Activated naive CD4-positive, alpha-beta T cell treated with anti-CD3 and anti-CD28 coated beads, Interleukin-2, amount 50 U/mL, for 72 hours (primary cell): ENCODE measurements at places on chromosomes 12 and 14.

DNA sequence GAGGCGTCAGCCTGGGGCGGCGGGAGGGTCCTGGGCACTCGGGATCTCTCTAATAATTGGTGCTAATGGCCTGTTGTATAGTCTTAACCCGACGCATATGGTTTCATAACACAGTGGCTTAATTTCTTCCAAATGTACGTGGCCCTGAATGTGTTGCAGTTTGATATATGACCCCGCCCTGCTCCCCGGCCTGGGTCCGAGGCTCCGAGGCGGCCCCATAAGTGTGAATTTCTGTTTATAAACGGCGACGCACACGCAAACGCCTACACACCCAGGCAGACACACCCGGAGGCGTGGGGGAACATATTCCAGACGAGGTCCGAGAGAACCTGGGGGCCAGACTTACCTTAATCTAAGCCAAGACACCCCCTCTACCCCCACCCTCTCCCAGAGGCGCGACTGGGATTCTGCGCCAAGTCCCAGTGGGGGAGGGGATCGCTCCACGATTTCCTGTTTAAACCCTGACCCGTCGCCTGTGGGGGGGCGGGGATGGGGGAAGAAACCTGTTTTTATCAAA lies 9.7 kb upstream of the HOXC6 start:
- DNase-seq = no peak

DNA sequence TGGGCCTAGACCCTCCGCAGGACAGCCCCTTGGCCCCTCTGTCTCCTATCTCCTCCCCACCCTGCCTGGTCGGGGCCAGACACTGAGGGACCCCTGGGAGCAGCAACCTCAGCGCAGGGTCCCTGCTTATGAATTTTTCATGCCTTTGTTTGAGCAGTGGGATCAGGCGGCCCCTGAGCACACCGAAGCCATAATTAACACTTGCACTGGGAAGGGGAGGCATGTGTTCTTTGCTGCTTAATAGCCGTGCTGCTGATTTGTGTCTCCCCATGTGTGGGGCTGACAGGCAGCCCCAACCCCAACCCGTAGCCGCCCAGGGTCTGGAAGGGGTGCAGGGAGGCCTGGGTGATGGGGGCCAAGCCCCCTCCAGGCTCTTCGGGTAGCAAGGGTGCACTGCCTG lies 52.7 kb downstream of the FBRSL1 start:
- no peak for DNase-seq

- no peak for DNase-seq
Observed at GRCh38 chr12:30794020-30794419, 39.3 kb upstream of the CAPRIN2 start.

GRCh38 chr14:50835280-50835679 lies 4.3 kb upstream of the NIN start:
- no peak for DNase-seq

DNA sequence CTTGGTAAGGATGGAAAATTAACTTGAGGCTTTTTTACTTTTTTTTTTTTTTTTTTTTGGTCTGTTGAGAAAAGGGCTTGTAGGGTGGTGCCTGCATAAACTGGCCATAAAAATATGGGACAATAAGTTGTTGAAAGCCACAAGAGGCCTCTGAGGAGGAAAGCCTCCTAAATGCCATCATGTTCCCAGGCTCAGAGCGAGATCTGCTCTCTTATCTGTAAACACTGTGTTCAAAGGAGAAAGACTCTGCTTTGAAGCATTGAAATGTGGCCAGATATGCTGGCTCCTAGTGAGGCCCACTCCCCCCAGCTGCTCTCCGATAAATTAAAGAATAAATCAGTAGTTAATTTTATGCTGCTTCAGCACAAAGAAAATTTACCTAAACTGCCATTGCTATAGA lies 504.9 kb downstream of the DIO2 start:
- no peak for DNase-seq

DNA sequence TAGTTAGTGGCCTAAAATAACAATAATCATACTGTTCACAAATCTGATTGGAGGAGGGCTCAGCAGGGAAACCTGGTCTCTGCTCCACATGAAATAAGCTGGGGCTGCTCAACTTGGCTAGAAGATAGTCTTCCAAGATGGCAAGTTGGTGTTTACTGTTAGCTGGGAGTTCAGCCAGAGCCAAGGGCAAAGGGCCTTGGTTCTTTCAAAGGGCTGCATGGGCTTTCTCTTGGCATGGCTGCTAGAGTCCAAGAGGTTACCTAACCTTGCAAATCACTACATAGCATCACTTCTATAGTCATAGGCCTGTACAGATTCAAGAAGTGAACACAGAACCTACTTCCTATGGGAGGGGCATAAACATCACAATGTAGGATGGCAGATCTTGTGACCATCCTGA lies 7.1 kb downstream of the EXOC5 start:
- DNase-seq = no peak

DNA sequence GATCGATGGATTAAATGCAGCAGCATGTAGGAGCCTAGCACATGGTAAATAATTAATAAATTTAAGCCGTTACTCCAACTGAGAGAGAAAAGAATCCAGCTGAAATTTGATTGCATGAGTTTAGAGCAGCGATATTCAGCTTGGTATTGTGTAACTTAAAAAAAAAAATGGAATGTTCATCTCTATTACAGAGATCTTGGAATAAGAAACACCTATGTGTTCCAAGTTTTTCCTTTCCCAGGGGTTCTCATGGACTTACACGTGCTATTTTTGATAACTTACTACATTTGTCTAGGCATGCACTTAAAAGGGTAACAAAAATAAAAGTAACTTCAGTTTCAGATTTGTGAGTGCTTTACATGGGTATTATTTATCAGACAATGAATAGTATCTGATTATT lies 122.8 kb downstream of the RASSF9 start:
- no peak for DNase-seq

GRCh38 chr14:96830946-96831345 lies 33.8 kb downstream of the VRK1 start:
- no peak for DNase-seq

DNA sequence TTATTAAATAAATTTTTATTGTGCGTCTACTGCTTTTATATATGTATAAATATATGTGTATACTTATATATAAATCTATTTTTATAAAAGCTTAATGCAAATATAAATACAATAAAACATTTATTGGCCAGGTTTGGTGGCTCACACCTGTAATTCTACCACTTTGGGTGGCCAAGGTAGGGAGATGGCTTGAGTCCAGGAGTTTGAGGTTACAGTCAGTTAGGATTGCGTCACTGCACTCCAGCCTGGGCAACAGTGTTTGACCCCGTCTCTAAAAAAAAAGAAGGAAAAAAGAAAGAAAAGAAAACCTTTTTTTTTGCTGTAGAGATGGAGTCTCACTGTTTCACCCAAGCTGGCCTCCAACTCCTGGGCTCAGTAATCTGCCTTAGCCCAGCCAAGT lies 20.9 kb downstream of the ACTR6 start:
- DNase-seq = no peak

- DNase-seq = no peak
Observed at GRCh38 chr12:53579545-53579955, 46.6 kb downstream of the ATF7 start.

- no peak for DNase-seq
Observed at GRCh38 chr12:55515696-55516095, 23.5 kb downstream of the OR6C68 start.

- peak; percentile 48 for DNase-seq
Observed at GRCh38 chr14:21894003-21894897, 220.6 kb upstream of the OR4E1 start.

DNA sequence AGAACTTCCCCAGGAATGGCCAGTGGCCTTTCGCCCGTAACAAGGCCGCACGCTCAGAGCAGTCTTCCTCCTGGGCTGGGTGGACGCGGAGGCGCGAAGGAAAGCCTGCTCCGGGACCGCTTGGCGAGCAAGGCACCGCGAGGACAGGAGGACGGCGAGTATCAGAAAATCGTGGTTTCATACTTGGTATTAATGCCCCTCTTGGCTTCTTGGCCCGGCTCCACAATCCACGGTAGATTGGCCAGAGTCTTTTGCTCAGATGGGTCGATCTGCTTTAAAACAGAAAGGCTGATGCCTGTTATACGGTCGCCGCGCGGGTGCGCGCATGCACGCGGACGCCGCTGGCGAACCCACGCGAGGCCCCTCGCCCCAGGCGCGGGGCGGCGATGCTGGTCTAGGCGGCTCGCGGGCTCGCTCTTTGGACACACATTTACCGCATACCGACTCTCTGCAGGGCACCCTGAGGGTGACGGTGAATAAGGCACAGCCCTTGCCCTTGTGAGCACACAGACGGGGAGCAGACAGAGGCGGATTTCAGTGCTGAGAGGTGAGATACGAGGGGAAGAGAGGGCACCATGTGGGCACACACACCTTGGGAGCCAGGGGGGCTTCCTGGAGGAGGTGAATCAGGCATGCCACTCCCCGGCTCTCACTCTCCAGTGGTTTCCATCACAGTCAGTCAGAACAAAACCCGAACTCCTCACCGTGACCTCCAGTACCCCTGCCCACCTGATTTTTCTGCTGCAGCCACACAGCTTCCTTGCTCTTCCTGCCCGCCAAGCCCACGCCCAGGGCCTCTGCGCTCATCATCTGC lies 100.7 kb downstream of the APAF1 start:
- DNase-seq = peak; percentile 26

DNA sequence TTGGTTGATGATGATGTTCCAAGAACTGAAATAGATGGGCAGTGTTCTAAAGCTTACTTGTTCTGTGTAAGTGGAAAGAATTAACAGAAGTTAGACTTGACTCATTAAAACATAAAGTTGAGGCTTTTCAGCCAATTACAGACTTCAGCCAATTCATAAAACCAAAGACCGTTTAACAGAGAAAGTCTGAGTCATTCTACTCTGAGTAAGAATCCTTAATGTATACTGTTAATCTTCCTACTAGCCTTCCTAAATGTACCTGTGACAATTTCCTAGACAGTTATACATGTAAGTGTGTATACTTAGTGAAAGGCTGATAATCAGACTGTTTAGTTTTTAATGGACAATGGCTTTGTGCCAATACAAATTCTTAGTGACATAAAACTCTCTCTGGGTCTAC lies 681.0 kb downstream of the RPL10L start:
- no peak for DNase-seq

DNA sequence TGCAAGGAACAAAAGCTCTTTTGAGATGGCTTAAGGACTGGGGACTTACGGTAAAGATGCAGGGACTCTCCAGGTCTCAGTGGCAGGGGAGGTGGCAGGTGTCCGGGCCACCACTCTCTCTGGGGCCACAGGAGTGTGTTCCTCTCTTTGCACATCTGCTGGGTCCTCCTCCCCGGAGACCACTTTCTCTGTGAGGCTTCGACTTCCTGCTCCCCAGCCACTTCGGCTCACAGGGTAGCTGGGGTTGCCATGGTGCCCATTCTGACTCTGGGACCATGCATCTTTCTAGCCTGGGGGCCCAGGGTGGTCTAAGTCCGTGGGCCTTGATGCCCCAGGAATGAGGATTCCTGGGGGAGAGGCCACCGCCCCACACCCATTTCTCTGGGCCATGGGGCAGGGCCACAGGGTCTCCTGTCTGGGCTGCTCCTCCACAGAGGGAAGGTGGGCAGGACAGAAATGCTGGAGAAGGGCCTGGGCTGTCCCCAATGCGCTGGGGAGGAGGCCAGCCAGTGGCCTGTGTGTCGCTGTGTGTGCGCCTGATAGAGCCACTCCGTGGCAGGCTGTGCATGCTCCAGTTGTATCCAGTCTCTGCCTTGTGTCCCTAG lies 38.5 kb downstream of the CCDC92 start:
- peak; percentile 9 for DNase-seq

DNA sequence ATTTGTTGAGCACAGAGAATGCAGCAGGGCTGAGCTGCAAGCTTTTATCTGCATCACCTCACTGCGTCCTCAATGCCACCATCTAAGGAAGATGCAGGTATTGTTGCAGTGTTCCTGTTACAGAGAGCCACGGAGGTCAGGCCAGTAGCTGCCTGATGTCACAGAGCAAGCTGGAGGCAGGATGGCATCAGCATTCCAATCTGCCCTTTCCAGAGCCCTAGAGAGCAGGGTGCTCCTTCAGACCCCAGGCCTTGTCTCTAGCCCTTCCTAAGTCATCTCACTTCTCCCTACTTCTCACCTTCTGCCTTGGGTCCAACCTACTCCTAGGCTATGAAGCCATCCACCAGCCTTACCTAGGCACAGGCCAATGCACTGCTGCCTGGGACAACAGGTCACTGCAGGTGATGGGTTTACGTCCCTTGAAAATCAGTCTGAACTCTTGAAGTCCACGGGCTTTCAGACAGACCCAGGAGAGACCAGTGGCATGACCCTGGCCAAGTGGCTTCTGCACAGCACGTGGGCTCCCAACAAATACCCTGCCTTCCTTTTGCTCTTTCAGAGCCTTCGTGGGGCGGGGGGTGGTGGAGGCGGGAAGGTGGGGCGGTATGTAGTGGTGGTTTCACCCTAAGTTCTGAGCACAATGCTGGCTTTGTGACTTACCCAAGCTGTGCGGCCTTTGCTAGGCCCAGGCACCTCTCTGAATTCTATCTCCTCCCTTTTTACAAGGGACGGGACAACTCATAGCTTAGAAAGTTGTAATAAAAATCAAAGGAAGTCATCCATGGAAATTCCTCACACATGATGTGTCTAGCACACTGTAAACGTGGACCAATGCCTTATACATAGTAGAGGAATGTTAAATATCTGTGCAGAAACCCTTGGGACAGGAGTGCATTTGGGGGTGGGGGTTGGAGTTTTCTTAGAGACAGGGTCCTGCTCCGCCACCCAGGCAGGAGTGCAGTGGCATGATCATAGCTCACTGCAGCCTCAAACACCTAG lies 136.0 kb downstream of the KSR2 start:
- DNase-seq = no peak

- DNase-seq = no peak
Observed at GRCh38 chr14:49970474-49971147, 77.7 kb downstream of the ARF6 start.

- DNase-seq = no peak
Observed at GRCh38 chr12:20523658-20524057, 155.3 kb downstream of the PDE3A start.

- DNase-seq = no peak
Observed at GRCh38 chr14:104115691-104116287, 22.6 kb upstream of the KIF26A start.

DNA sequence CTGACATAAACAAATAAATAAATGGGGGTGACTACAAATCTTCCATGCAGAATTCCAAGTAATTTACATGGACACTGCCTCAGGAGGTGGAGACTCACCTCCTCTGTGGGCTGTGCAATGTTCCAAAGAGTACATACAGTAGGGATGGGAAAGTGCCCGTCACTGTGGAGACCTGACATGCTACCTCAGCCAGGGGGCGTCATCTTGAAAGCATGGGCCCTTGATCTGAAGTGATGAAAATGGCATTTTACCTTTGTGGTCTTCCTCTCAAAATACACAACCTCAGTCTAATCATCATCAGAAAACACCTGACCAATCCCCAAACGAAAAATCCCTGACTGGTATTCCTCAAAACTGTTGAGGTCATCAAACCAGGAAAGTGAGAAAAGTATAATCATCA lies 48.4 kb downstream of the ANAPC7 start:
- no peak for DNase-seq
